Left ventricle myocardium superior (tissue), 1 donor: ENCODE measurements at places on chromosomes 7 and 10. TPM values are rescaled to one million over a fixed set of nuclear protein-coding genes. Genes with fewer than 3 reads are reported as not detected.

Gene CCDC3
- total RNA-seq, result 2.4 TPM

Gene AKR1C4
- total RNA-seq, result not detected

Gene RBP4
- 4.2 TPM for total RNA-seq

Gene SLC4A2
- total RNA-seq, result 64.1 TPM

Gene SCART1
- total RNA-seq, result 0.45 TPM

Gene FZD8
- total RNA-seq, result 8.2 TPM

Gene MRC1
- 26.7 TPM for total RNA-seq

Gene MSRB2
- 182 TPM for total RNA-seq

Gene ADAMTS14
- total RNA-seq, result 0.10 TPM

Gene ACSL5
- total RNA-seq, result 6.3 TPM

Gene SSC4D
- 0.55 TPM for total RNA-seq

Gene PHKG1
- total RNA-seq, result 30.4 TPM

DNA sequence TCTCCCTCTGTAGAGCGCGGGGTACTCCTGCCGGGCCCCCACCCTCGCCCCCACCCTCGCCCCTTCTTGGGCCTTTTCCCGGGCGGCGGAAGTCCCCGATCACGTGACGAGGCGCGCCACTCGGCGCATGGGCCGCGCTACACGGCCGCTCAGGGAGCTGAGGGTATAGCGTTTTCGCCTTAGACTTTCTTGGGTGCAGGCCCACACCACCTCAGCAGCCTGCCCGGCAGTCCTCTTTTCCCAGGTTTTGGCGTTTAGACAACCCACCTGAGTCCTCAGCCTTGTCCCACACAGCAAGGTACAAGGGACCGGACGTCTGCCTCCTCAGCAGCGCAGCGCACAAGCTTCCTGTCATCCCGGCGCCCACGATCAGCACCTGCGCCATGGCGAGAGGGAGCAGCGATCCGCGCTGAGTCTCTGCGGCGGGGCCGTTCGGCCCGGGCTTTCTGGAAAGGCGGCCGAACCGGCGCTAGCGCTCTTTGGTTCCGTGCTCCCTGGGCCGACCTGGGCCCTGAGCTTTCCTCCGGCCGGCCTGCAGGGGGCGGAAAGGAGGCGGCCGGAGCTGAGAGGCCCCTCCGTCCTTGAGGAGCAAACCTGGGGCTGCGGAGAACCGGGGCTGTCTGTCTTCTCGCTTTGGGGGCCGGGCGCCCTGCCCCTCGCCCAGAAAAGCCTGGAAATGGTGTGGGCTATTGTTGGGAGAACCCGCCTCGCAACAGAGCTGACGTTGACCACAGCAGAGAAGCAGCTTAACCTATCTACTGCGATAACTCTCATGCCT, at the start of gene RNLS:
Gene RNLS, minus strand, starts transcription at position 513 of the 778 bp plus-strand sequence.
- peak; percentile 86 for DNase-seq

- DNase-seq, result no peak
These were observed 72.8 kb upstream of the DDC start for GRCh38 chr7:50637725-50638643.

GRCh38 chr10:28790146-28790545, 112.8 kb downstream of the BAMBI start:
- no peak for DNase-seq

DNA sequence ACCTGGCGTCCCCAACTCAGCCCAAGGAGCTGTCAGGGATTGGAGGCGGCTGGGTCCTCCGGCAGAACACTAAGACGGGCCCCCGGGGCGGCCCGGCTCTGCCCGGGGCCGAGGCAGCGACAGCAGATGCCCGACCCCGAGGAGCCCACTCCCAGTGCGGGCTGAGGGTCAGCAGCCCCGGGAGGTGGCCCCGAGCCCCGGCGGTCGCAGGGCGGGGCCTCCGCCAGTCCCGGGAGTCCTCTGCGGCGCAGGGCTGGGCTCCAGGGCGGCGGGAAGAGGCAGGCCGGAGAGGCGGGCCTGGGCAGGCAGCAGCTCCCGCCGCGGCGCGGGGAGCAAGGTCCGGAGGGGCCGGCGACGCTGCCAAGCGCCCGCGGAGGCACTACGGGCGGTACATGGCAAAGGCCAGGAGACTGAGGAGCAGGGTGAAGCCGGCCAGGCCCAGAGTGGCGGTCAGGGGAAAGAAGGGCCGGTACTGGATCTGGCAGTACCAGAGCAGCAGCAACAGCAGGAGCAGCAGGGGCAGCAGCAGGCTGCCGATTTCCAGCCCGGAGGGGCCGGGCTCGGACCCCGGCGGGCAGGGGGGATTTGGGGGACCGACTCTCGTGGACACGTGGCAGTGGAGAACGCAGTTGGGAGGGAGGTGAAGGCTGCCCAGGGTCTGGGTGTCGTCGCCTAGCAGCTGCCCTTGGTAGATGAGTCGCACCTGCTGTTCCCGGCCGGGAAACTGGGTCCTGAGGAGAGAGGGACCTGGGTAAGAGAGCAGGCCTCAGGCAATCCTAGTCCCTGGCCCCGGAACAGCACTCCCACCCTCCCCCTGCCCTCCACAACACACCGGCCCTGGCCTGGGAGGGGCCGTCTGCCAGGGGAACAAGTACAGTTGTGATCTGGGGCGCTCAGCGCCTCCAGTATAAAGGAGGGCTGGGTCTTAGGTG, 827 bp upstream of the FASTK start:
- DNase-seq, result peak; percentile 66

- peak; percentile 84 for DNase-seq
These were observed 383 bp downstream of the MARVELD1 start for GRCh38 chr10:97713826-97714400.

- DNase-seq, result no peak
These were observed 179.5 kb downstream of the REEP3 start for GRCh38 chr10:63700631-63701156.

- no peak for DNase-seq
These were observed 4.2 kb downstream of the NT5C2 start for GRCh38 chr10:103188853-103189252.

DNA sequence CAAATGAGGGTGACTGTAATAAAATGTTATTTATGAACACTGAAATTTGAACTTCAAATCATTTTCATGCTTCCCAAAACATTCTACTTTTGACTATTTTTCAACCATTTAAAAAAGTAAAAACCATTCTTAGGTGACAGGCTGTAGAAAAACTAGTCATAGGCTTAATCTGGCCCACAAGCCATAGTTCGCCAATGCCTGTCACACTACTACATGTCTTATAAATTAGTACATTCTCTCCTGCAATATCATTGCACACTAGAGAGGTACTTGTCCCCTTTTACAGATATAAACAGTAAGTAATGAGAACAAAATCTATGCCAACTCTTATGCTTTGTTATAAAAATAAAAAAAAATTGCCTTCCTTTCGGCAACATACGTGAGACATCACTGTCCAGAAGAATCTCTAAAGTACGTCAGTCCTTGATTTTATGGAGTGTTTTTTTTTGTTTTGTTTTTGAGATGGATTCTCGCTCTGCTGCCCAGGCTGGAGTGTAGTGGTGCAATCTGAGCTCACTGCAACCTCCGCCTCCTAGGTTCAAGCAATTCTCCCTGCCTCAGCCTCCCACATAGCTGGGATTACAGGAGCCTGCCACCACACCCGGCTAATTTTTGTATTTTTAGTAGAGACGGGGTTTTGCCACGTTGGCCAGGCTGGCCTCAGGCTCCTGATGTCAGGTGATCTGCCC, 23.2 kb downstream of the UPF2 start:
- no peak for DNase-seq

- DNase-seq, result peak; percentile 55
These were observed 83.6 kb upstream of the TMEM72 start for GRCh38 chr10:44827431-44828006.

- no peak for DNase-seq
These were observed 29.5 kb downstream of the CUX1 start for GRCh38 chr7:101846800-101847538.

GRCh38 chr7:151404216-151405011, 5.4 kb downstream of the WDR86 start:
- no peak for DNase-seq

DNA sequence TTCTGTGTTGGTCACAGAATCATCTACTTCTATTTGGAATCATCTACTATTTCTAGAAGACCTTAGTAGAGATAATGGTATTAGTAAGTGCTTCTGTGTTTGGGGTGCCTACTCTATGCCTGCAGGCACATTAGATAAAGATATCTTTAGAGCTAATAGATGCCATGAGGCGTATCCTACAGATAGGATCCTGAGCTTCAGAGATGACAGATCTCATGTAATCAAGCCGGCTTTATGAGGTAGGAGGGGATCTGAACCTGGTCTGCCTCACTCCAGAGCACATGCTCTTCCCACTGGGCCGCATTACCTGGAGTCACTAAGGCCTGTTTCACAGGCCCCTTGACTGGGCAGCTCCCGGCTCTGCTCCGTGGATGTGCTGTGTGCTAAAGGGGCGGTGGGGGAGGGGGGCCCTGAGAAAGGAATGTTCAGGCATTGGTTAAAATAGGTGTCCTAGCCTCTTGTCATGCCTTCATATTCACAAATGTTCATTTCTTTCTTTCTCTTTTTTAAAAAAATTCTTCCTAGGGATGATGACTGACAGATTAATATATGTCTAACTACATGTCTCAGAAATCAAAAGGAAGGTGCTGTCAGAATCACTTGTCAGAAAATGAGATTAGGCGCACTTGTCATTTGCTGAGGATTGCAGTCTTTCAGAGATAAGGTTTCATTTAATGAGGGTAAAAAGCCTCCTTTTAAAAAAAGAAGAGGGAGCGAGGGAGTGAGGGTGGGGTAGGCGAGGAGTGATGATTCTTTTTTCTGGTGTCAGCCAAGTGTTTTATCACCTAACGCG, 458.0 kb upstream of the GALNT17 start:
- DNase-seq, result no peak

- DNase-seq, result peak; percentile 87
These were observed 382 bp upstream of the MBLAC1 start for GRCh38 chr7:100126239-100126930.

GRCh38 chr10:129771576-129771975, 192.5 kb downstream of the EBF3 start:
- DNase-seq, result no peak

DNA sequence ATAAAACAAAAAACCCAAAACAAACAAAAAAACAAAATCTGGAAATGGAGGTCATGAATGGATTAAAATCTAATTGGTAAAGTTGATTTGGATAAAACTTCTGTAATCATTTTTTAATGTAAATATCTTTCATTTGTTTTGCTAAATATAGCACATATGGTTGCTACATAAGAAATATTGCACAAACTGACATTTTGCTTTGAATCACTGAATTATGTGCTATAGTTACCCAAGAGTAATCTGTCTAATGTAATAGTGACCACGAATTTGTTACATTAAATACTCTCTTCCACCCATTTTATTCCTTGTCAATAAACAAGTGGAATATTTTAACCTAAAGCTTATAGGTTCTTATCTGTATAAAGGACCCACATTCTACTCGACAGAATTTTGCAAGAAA, 6.2 kb downstream of the CFAP58 start:
- DNase-seq, result no peak

DNA sequence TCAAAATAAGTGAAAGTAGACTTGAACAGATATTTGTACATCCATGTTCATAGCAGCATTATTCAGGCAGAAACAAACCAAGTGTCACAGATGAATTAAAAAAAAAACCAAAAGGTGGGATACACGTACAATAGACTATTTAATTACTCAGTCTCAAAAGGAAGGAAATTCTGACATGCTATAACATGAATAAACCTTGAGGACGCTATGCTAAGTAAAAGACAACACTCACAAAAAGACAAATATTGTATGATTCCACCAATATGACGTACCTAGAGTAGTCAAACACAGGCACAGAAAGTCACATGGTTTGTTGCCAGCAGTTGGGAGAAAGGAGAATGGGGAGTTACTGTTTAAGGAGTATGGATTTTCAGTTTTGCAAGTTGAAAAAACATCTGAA, 18.0 kb upstream of the CFAP70 start:
- no peak for DNase-seq

DNA sequence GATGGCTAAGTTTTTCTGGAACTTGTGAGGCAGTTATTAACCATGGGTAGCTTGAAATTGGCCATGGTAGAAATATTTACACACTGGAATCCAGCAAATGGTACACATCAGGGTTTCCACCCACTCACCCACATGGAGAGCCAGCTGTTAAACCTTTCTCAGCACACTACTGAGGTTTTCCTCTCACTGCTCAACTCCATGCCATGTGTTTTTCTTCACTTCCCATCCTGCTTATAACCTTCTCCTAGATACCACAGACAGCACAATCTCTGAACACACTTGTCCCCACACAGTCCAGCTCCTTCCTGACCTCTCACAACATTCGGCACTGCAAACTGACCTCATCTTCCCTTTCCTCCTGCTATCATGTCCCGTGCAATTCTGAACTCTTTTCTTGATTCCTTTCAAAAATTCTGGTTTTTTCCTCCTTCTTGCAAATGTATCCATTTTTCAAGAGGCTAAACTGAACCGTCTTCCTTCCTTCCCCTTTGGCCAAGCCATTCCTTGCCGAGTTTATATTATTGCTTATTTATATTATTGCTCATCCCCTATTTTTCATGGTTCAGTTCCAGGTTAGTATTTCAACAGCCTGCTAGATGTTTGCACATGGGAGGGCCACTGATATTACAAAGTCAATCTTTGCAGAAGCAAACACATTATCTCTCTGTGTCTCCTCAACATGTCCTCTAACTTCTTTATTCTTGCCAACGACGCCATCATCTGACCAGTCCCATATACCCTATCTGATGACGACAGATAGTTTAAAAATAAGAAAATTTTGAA, 606.4 kb downstream of the SORCS1 start:
- DNase-seq, result no peak

DNA sequence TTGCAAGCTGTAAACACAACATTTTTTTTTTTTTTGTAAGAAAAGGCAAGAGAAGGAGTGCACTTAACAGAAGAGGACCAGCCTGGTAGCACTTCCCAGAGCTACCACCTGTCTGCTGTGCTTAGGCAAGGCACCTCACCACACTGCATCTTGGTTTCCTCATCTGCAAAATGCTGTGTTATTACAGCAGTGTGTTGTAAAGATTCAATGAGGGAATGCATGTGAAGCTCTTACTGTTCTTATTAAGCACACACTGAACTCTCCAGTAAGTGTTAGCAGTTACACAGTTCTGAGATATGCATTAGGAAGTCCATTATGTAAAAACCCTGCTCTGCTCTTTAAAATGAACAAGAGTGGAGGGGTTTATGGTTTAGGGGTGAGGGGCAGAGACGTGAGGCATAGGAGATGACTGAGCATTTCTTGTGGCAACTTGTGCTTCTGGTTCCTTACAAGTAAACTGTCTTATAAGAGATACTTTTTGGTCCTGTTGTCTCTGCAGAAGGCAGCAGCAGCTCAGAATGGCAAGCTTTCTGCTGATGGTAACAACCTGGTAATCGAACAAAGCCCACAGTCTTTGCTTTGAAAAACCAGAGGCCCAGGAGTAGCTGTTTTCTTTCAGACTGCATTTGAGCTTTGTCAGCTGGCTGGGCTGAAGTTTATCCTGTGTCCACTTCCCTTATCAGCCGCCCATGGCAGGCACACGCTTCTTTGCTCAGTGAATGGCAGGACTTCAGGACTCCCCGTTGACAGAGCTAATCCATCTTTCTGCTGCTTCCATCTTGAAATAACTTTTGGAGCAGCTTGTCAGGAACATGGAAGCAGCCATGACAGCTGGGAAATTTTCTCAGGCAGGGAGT, 98.8 kb upstream of the BMPER start:
- peak; percentile 68 for DNase-seq

GRCh38 chr7:106357675-106358074, 72.9 kb upstream of the NAMPT start:
- DNase-seq, result no peak
